Nasal cavity respiratory epithelium epithelial cell of viscerocranial mucosa (primary cell): ENCODE measurements at places on chromosomes 11 and 22. TPM values are rescaled to one million over a fixed set of nuclear protein-coding genes. Genes with fewer than 3 reads are reported as not detected.

LSP1 gene
- 0.21 and 0.34 TPM in 2 replicates for total RNA-seq

SLC6A5 gene
- not detected in 2 replicates for total RNA-seq

GRAMD1B gene
- under 0.01 and 1.4 TPM in 2 replicates for total RNA-seq

CCDC116 gene
- total RNA-seq: 0.07 TPM in 1 of 2 replicates, not detected in the other

FOLR1 gene
- 4.7 TPM in 1 of 2 replicates, not detected in the other for total RNA-seq

NUCB2 gene
- total RNA-seq: 35.5 and 130 TPM in 2 replicates

TMEM86A gene
- total RNA-seq: 0.57 and 3.8 TPM in 2 replicates

UBQLN3 gene
- total RNA-seq: not detected in 2 replicates

GLYATL1 gene
- not detected in 2 replicates for total RNA-seq

CDC45 gene
- 0.21 and 0.68 TPM in 2 replicates for total RNA-seq

CYTH4 gene
- under 0.01 TPM in 2 replicates for total RNA-seq

GRM5 gene
- under 0.01 TPM in 1 of 2 replicates, not detected in the other for total RNA-seq

FAR1 gene
- 80.0 and 170 TPM in 2 replicates for total RNA-seq

RAB3IL1 gene
- 1.0 and 2.0 TPM in 2 replicates for total RNA-seq

RFPL2 gene
- not detected in 2 replicates for total RNA-seq

USP2 gene
- total RNA-seq: 1.4 and 2.4 TPM in 2 replicates
